ENCODE measurements at places on chromosomes 1 and 21.
A peak's percentile ranks its signal among the peaks of the same experiment; 100 is the strongest.

- no peak for DNase-seq
Measured at GRCh38 chr1:196558411-196558810, 49.8 kb downstream of the KCNT2 start.

GRCh38 chr1:100936194-100936967 is 40.5 kb downstream of the SLC30A7 start:
- no peak for DNase-seq

DNA sequence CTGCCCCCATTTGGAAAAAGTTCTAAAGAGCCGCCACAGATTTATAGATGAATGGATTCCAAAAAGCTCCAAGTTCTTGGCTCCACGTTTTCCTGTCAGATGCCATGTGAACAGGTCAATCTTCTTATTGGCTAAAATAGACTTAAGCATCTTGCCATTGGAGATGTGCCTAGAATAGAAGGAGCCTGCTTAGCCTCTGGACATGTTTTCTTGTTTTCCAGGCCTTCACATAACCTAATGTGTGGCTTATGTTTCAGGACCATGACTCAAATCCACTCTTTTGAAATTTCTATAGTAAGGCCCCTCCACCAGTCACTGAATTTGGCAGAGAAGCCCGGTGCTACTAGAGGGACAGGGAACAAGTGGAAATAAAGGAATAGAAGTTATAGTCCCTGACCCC is 31.5 kb downstream of the PHC2 start:
- DNase-seq, result no peak

DNA sequence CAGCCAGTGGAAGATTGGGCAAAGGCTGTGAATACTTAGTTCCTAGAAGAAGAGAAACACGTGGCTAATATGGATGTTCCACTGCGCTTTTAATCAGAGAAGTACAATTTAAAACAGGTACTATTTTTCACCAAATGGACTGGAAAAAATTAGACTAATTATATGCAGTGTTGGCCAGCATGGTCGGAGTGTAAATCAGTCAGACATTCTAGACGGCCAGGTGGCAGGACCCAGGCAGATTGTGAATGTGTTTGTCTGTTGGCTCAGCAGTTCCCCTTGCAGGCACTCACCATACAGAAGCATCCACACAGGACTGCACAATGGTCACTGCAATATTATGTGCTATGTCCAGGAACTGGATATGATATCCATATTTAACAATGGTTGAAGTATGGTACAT is 23.9 kb upstream of the SLC25A34 start:
- DNase-seq, result no peak

GRCh38 chr21:45322960-45323461 is 35.3 kb upstream of the POFUT2 start:
- no peak for DNase-seq

DNA sequence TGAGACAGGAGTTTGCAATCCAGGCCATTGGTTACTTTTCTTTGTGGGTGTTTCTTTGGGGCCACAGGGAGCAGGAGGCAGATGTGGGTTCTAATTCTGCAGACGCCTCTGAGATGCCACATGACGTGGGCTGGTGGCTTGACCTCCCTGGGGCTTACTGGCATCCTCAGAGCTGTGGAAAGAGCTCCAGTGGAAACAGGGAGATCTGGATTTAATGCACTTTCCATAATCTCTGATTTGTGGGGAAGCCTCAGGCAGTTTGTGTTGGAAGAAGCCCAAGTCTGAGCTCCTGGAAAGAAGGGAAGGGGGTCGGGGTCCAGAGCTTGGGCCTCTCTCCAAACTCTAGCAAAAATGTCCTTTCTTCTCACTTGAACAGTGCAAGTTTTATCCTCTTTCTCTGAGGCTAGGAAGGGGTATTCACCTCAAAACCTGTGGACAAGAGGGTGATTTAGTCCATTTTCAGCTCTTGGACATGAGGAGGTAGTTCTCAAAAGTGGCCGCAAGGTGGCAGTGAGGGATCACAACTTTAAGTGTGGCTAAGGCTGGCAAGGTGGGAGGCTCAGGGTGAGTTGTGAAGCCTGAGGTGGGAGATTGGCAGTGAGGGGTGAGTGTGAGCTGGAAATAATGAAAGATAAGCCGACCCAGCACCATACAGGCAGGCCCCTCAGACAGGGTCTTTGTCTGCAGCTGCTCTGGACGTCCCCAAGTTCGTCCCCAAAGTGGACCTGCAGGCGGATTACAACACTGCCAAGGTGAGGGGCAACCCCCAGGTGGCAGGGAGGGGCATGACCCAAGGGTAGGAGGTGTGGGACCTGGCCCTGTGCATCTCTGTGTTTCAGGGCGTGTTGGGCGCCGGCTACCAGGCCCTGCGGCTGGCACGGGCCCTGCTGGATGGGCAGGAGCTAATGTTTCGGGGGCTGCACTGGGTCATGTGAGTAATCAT is 9.2 kb downstream of the IKBKE start:
- no peak for DNase-seq

DNA sequence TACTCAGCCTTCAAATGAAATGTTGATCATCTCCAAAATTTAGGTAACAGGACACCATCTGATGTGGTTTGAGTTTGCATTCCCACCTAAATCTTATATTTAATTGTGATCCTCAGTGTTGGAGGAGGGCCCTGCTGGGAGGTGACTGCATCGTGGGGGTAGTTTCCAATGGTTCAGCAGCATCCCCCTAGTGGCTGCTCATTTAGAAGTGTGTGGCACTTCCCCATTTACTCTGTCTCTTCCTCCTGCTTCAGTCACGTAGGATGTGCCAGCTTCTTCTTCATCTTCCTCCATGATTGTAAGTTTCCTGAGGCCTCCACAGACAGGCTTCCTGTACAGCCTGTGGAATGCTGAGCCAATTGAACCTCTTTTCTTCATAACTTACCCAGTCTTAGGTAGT is 731.2 kb downstream of the USP25 start:
- no peak for DNase-seq

- DNase-seq, result no peak
Measured at GRCh38 chr1:2594641-2595131, 8.1 kb downstream of the PRXL2B start.

GRCh38 chr1:203649551-203649998 is 22.9 kb downstream of the ATP2B4 start:
- DNase-seq, result no peak

GRCh38 chr1:196376630-196377328 is 231.5 kb downstream of the KCNT2 start:
- no peak for DNase-seq

GRCh38 chr1:231518485-231519034 is 9.9 kb upstream of the TSNAX start:
- no peak for DNase-seq

DNA sequence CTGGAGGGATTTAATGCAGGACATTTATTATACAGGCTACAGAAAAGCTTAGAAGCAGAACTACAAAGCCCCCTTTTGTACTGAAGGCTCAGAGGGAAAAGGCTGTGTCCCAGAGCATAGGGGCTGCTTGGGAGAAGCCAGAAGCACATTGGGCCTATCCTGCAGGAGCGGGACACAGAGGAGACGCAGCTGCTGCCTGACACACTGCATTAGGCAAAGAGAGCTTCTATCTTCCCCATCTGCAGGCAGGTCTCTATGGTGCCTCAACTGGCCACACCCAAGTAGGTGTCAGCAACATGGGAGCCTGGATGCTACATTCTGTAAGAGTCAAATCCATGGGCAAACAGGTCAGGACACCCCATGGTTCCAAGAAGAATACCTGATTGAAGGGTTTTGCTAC is 595.9 kb downstream of the AJAP1 start:
- no peak for DNase-seq

DNA sequence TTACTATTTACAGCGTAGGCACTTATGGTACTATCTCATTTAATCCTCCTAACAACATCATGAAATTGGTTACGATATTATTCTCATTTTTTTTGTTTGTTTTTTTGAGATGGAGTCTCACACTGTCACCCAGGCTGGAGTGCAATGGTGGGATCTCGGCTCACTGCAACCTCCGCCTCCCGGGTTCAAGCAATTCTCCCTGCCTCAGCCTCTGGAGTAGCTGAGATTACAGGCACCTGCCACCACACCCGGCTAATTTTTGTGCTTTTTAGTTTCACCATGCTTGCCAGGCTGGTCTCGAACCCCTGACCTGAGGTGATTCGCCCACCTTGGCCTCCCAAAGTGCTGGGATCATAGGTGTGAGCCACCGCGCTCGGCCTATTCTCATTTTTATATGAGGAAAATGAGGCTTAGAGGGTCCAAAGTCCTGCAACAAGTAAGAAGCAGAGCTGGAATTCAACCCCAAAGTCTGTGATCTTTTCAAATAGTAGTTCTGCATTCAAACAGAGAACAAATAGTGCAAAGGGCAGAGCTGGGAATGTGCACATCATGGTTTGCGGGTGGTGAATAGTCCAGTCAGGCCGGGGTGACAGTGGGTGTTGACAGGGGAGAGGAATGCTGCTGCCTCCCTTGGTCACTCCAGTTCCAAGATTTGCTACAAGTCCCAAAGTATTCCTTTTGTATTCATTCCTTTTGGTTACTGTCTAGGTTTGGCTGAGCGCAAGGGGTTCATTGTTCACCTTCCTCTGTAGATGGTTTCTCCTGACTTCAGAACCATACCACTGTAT is 4.6 kb downstream of the PRUNE1 start:
- no peak for DNase-seq

DNA sequence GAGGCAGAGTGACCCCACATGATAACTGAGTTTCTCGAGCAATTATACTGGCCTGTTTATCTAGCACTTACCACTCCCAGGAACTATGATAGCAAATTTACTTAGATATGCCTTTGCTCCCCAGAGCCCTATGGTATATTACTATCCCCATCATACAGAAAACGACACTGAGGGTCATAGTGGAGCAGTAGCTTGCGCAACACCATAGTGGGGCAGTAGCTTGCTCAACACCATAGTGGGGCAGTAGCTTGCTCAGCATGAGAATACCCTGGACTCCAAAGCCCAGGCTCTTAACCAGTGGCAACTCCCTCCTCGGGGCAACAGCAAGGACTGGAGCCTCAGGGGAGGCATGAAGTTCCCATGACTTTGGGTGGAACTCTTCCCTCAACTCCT is 211.9 kb downstream of the NPHP4 start:
- DNase-seq, result no peak

DNA sequence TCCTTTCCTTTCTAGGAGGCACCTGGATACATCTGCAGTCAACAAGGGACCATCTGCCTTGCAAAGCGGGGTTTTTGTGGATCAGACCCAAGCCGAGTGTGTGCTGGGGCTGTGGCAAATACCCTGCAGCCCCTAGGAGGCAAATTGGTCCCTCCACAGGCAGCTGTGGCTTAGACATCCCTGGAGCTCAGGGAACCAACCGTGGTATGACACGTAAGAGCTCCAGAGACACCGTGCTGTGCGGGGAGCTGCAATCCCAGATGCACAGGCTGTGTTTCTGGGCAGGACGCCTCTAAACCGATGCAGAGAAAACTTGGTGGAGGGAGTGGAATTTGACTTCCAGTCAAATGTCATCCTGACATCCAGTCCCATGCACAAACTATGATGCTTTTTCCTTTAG is 141.5 kb downstream of the KAZN start:
- no peak for DNase-seq

DNA sequence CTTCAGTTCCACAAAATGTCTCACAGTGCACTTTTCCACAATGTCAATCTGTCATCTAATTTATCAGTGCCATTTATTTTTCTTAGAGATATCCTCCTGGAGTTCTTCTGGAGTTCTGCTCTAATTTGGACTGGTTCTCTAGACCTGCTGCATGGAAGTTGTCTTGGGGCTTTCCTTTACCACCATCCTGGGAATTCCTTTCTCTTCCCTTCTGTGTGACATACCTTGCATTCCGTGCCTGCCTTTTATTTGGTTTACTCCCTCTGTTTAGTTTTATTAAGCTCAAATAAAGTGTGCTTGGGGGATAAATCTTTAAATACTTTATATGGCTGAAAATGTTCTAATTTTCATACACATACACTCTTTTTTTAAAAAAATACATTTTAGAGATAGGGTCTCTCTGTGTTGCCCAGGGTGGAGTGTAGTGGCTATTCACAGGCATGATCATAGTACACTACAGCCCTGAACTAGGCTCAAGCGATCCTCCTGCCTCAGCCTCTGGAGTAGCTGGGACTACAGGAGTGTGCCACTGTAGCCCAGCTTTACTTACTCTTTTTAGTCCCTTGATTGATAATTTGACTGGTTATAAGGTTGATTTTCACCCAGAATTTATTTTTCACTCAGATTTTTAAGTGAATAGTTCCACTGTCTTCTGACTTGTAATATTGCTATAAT is 14.4 kb downstream of the MTF2 start:
- no peak for DNase-seq

DNA sequence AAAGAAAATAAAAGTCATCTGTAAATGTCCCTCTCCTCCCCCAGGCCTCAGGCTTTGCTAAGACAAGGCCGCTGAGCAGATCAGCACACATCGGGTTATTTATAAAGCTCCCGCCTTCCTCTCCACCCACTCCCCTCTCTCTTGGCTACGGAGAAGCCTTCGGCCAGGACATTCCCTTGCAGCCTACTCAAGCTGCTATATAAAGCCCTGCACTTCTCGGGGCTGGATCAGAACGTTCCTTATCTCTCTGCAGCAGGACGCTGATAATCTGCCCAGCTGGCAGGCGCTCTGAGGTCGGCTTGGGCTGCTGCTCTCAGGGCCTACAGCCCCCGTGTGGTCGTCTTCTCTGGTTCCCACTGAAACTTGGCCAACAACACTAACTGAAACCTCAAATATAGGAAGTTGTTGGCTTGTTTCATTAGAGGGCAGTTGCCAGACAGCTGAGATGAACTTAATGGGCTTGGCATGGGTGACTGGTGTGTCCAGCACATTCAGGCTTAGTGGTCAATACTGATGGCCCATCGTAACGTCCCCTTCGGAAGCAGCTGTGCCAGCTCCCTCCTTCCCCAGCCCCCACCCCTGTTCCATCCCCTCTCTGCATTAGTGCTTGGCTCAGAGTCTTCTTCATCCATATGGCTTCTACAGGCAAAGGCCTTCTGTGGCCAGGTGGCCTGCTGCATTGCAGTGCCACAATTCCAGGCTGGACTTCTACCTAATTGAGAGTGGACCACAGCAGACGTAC is 64.6 kb downstream of the IER5 start:
- DNase-seq, result no peak

DNA sequence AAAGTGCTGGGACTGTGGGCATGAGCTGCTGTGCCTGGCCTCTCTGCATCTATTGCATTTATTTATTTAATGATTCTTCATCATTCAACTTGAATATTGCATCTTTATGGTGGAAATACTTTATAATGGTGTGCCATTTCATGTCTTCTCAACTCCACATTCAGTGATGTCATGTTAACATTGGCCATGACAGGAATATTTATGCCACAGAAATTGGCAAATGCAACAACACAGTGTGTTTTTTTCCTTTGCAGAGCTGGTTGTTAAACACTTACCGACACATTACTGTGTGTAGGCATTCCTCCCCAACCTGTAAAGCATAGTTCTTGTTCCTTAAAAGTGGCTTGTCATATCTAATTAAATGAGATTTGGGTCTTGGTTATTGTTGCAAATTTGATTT is 57.4 kb upstream of the WDR26 start:
- DNase-seq, result no peak

GRCh38 chr1:77978293-77978968 is 441 bp downstream of the FUBP1 start:
- DNase-seq, result peak; percentile 79
